D721Med (cell line): ENCODE measurements at places on chromosomes 3 and 15.

- no peak for DNase-seq
Observed at GRCh38 chr3:194672876-194673275, 885 bp upstream of the LSG1 start.

DNA sequence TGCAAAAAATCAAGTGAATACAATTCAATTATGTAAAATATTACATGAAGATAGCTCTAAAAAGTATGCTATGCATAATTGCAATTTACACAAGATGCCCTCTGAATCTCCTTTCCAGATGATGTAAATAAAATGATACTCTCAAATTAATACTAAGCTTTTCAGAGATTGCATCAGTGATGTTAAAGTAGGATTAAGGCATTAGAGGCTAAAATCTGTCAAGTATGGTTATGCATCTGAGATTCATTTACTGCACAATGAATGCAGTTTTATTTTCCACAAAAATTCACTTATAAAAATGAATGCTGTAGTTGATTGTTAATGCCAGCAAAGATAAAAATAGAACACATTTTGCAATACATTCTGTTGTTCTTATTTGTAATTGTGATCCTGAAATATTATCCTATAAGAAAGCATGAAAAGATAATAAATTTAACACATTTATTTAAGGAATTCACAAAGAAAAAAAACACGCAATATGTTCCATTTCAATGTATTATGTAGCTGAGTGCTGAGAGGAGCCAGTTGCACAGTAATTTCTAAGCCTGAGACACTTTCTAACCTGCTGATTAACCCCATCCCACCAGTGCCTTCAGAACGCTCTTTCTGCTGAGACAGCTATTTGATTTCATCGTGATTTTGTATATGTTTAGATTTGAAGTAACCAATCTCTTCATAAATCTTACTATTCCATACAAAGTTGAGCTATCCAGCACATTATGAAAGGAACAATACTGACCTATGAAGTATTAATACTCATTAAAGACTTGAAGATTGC, 224.4 kb downstream of the CADM2 start:
- no peak for DNase-seq

DNA sequence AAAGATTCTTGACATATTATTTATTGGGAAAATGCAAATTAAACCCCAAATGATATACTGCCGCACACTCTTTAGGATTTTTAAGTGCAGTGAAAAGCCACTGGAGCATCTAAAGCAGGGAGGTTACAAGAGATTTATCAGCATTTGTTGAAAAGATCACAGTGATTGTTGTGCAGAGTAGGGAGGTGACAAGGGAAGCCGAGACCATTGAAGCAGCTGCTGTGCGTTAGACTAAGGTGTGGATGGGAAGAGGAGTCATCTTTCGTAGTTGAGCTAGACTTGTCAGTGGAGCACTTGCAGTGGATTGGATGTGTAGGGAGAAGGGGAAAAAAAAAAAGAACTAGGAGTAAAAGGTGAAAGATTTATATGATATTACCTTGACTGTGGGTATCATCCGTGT, 854.6 kb downstream of the NTRK3 start:
- DNase-seq, result no peak

DNA sequence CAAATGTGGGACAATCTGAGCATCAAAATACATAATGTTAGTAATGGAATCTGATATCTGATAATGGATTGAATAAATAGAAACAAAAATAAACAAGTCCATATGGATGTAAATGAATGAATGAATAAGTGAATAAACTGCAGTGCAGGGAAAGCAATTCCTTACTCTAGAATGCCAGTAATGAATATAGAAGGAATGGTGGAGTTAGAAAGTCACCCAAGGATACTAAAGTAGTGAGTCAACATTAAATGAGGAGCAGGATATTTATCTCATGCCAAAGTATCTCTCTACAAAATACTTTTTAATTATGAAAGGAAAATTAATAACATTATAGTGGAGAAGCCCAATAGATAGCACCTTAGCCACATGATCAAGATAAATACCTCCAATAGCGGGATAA, 300.3 kb downstream of the FEZF2 start:
- no peak for DNase-seq

DNA sequence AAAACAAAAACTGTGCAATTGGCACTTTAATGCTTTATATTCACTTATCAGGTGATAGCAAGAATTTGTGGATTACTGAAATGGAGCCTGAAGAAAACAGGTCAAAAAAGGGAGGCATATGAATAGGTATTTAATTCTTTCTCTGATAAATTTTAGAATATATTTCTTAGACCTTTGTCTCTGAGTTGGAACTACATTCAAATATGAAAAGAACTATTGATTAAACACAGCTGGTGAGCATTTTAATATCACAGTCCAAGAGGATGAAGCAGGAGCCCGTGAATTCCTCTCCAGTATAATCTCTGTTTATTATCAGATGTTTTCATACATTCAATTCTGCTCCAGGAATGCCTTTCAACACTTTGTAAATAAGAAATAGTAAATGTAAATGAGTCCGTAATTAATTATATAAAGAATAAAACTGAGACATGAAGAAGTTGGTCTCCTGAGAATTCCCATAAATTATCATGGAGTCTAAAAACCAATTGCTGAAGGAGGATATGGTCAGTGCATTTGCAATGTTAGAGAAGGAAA, 86.3 kb upstream of the ARHGEF26 start:
- no peak for DNase-seq
